DMS 273 treated with DMSO at 0.1 percent for 48 hours (cell line): ENCODE measurements at places on chromosomes 3 and 15.

DNA sequence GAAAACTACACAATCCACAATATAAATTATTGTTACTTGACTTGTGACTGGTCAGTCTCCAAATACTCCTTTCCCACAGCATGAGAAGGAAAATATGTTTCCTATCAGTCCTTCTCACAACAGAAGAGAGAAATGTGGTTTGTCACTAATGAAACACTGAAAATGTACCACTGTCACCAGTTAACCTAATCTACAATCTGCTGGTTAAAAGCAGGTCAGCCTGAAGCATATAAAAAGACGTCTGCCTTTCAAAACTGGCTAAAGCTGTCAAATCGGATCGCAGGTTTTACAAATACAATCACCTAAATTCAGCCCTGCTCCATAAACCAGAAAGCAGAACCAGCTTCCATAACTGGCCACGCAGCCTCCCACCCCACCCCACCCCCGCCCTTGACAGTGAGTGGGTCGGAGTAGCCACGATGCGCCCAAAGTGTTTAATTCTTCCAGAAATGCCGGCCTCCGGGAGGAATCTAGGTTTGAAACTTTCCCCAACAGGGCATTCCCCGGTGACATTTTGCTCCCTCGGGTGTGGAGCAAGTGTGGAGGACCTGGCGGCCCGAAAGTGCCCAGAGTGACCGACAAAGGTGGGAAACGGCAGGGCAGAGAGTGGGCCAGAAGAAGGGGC, 682 bp downstream of the ETFA start:
- DNase-seq: no peak

DNA sequence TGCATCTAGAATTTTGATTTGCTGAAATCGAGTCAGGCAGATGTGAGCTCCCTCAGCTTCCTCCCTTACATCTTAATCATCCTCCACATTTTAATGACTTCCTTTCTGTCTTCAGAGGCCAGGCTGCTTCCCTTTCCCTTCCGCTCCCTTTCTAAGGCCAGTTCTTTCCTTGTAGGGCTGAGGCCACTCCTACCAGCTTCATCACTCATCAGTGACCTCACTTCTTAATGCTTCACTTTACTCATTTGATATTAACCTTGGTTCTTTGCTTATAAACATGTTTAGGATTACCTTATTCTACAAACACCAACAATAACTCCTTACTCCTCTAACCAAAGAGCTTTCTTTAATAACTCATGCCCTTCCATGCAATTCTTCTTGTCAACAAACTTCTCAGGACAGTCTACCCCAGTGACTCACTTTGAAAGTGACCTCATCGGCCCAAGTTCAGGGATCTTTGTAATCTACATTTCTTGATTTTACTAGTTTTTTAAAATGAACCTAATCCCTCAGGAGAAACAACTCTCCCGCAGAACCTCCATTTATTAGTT, 23.9 kb downstream of the ILDR1 start:
- DNase-seq: no peak

- DNase-seq: no peak
Measured at GRCh38 chr15:68641376-68641775, 62.6 kb downstream of the CORO2B start.

DNA sequence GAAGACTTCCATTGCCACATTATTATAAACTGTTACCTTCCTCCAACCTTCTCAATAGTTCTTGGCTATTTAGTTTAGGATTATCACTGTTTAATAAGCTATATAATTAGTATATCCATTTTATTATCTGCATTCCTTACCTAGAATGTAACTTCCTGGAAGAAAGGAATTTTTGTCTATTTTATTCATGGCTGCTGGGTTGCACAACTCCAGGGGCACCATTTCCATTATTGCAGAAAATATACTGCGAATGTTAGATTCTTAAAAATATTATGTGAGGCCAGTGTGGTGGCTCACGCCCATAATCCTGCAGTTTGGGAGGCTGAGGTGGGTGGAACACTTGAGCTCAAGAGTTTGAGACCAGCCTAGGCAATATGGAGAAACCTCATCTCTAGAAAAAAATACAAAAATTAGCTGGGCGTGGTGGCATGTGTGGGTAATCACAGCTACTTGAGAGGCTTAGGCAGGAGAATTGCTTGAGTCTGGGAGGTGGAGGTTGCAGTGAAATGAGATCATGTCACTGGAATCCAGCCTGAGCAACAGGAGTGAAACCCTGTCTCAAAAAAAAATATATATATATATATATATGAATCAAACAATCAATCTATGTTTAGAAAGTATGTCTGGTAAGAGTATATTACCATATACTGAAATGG, 19.9 kb downstream of the CLDN1 start:
- DNase-seq: no peak

- DNase-seq: no peak
Measured at GRCh38 chr3:65685621-65686235, 353.0 kb downstream of the MAGI1 start.

DNA sequence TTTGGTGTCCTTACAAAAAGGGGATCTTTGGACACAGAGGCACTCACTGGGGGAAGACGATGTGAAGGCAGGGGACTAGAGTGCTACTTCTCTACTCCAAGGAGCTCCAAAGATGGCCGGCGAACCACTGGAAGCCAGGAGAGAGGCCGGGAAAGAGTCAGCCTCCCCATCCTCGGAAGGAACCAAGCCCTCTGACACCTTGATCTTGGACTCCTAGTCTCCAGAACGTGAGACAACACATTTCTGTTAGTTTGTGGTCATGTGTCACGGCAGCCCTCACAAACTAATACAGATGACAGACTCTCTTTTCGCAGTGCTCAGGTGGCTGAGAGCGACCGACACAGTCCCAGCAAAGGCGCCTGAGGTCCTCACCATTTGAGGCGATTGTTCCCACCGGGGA, 24.4 kb upstream of the ATP2B2 start:
- DNase-seq: no peak

GRCh38 chr3:69385723-69386555, at the start of gene FRMD4B:
Gene FRMD4B (minus strand): TSS chr3:69386088. CDS start chr3:69385989, 99 bp downstream.
- peak; percentile 16 for DNase-seq

DNA sequence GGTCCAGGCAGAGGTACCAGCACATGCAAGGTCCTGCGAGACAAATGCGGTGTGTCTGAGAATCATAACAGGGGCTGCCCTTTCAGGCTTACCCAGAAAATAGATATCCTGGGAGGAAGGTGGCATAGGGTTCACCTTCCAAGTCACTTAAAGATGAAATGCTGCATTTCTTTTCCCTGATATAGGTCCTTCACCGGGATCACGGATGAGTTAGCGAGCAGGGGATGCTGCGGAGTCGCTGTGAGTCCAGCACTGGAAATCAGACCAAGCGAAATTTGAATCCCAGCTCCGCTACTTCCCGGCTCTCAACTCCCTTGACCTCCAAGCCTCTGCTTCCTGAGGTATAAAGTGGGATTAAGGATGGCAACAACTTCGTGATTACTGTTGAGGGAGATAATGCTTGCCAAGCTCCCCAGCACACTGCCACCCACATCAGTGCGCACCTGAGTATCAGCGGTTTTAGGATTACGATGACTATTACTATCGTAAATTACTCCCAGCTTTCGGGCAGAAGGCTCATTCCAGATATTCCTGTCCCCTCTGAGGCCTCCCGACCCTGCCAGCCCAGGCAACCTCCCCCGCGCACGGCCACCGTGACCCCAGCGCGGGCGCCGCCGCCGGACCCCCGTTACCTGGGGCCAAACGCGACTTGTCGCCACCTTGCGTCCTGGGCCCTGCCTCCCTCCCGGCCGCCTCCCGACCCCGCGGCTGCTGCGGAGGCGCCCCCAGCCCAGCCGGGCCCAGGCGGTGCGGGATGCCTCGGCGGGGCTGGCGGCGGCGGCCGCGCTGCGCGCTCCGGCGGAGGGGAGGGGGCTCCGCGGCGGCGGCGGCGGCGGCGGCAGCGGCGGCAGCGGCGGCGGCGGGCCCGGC, 589 bp upstream of the GPR27 start:
- no peak for DNase-seq

DNA sequence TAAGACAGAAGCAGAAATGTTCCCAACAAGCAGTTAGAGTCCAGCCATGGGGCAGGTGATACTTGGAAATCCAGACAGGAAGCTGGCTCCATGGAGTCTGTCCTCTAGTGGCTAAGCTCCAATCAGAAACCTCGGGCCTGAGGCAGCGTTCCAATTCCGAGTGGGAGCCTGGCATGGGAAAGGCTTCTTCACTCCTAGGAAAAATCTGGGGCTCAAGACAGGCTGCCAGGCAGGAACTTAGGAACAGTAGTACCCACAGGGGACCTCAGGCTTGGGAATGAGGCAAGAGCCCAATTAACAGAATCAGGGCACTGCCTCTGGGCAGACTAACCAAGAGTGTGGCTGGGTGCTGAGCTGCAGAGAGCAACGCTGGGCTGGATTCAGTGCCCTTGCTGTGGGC, 6.2 kb upstream of the ATP13A4 start:
- DNase-seq: no peak

DNA sequence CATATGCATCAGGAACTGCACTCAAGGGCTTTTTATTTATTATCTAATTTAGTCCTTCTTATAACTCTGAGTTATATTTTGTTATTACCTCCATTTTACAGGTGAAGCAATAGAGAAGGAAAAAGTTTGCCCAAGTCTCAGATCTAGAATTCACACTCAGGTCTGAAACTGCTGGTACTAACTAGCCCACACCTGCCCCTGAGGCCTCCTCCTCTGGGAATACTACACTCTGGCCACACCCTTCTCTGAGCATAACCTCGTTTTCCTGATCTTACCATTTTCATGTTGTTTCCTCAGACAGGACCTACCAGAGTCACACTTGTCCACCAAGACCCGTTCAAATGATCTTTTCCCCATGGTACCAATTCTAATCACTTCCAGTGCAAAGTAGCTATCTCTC, 94.1 kb upstream of the CHRM5 start:
- no peak for DNase-seq

DNA sequence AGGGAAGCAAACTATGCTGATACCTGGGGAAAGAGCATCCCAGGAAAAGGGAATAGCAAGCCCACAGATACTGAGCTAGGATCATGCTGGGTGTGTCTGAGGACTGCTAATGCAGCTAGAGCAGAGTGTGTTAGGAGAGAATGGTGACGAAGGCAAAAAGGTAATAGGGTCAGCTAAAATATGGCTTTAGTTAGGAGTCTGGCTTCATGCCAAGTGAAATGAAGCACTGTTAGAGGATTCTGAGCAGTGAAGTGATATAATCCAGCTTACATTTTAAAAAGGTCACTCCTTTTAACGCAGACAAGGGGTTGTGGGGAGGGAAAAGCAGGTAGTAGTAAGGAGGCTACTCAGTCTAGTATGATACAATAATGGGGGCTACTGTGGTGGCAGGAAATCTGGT, 30.4 kb downstream of the SECISBP2L start:
- DNase-seq: no peak

- no peak for DNase-seq
Measured at GRCh38 chr15:40046721-40047414, 7.9 kb upstream of the SRP14 start.

DNA sequence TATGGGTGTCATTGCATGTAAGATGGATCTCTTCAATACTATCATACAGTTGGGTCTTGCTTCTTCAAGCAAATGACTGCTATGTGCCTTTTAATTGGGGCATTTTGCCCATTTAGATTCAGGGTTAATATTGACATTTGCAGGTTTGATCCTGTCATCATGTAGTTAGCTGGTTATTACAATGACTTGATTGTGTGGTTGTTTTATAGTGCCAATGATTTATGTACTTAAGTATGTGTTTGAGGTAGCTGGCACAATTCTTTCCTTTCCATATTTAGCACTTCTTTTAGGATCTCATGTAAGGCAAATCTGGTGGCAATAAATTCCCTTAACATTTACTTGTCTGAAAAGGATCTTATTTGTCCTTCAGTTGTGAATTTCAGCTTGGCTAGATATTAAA, 267.5 kb downstream of the VGLL3 start:
- DNase-seq: no peak

GRCh38 chr3:123683505-123684154, 98.8 kb upstream of the HACD2 start:
- no peak for DNase-seq

DNA sequence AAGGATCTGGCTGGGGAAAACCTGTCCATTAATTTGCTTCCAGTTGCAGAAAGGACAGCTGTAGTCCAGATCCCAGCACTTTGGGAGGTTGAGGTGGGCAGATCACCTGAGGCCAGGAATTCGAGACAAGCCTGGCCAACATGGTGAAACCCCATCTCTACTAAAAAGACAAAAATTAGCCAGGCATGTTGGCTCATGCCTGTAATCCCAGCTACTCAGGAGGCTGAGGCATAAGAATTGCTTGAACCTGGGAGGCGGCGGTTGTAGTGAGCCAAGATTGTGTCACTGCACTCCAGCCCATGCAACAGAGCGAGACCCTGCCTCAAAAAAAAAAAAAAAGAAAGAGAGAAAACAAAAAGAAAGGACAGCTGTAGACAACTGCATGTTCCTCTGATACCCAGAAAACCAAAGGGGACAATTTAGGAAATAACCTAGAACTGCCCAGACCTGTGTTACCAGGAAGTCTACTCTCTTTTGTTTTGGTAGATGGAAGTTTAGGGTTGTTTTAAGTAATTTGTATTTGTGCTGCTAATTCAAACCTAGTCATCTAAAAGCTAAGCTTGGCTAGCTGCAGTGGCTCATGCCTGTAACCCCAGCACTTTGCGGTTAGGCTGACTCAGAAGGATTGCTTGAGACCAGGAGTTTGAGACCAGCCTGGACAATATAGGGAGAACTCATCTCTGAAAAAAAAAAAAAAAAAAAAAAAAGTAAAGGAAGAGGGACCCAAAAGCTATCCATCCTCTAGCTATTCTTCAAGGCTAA, 22.7 kb downstream of the EXD1 start:
- DNase-seq: no peak

DNA sequence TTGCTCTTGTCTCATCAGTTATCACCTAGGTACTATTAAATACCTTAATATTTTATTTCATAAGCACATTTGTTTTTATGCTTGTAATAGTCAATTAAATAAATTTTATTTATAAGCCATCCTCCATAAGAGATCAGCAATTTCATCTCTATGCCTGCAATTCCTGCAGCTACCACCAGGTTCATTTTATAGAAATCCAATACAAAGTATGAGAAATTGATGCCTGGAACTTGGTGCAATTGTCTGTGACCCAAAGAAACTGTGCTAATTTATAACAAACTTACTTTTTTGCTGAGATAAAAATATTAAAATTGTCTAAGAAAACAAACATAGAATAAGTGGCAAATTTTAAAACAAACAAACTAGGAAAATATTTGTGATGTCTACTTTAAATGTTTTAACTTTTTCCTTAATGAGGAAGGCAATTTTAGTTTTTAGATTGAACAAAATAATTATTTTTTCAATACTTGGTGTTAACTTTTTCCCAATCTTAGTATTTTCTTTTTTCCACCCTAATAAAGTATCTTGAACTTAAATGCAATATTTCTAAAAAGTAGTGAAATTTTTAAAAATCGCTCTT, 1026.6 kb downstream of the ROBO1 start:
- no peak for DNase-seq
